ENCODE measurements at places on chromosomes 2 and 18.

GRCh38 chr2:197215748-197216360 is 94.7 kb downstream of the ANKRD44 start:
- DNase-seq: no peak

- DNase-seq: no peak
Observed at GRCh38 chr2:71498261-71498701, 44.9 kb downstream of the DYSF start.

DNA sequence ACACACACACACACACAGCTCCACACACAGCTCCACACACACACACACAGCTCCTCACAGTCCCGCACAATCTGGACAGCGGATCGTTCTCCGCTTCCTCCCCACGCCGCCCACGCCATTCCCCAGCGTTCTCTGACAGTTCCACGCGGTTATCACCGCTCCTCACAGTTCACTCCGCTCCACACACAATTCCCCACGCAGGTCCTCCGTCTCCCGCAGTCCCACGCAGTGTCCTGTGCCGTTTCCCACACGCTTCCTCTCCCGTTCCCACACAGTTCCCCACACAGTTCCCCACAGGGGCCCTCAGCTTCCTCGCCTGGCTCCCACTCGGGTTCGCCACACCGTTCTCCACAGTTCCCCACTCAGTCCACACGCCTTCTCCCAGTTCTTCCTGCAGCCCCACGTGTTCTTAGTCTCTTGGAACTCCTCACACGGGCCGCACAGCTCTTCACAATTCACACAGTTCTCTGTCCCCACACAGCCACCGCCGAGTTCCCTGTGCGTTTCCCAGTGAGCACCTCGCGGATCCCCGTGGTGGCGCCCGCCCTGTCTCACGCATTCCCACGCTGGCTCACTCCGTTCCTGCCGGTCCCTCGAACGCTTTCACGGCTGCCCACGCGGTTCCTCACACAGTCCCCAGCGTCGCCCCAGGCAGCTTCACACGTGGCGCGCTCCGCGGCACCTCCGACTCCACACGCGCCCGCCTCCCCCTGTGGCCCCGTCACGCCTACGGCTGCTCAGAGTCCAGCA is 38.4 kb downstream of the KIF1A start:
- no peak for DNase-seq

DNA sequence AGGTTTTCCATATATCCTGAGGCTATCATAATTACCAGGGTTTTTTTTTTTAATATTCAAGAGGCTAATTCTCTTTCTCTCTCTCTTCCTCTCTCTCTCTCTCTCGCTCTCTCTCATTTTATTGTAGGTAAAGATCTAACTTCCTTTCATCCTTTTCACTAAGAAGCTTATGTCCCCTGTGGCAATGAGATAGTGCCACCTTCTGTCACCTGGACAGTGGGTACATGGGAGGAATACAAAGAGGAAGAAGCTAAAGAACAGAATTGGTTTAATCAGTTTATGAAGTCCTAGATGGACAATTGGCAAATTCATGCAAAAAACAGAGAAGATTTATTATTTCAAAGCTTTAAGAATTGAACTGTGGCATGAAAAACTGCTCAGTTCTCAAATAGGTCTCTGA is 1582.3 kb upstream of the TMEFF2 start:
- no peak for DNase-seq

DNA sequence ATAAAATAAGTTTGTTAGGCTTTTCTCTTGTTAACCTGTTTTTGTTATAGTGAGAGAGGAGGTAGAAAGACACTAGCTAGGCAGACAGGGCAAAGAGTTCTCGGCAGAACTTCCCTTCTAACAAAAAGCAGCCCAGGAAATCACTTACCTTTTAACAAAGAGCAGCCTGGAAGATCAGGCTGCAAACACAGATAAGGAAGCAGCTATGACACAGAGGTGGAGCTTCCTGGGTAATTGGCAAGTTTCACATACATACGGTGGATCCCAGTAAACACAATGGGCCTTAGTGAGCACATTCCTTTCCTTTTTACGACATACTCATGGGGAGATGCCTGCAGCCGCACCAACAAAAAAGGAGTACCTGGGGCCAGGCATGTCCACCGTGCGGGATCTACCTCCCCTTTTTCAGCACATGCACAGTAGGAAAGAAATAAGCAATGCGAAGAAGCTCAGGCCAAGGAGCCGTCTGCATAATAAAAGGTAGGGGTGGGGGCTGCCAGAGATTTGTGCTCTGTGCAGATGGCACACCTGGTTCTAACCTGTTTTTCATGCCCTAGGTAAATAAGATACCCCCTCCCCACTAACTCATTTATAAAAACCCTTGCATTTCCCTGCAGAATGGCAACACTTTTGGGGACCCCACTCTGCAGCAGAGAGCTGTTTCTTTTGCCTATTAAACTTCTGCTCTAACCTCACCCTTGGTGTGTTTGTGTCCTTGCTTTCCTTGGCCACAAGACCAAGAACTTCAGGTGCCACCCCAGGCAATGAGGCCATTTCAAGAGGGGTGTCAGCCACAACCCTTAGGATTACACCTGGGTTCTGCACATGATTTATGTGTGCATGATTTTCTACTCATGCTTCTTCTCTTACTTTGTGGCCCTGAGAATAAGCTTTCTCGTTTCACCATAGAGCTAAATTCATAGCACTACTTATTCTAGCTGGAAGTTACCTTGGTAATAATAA is 26.5 kb downstream of the MDH1 start:
- DNase-seq: no peak

DNA sequence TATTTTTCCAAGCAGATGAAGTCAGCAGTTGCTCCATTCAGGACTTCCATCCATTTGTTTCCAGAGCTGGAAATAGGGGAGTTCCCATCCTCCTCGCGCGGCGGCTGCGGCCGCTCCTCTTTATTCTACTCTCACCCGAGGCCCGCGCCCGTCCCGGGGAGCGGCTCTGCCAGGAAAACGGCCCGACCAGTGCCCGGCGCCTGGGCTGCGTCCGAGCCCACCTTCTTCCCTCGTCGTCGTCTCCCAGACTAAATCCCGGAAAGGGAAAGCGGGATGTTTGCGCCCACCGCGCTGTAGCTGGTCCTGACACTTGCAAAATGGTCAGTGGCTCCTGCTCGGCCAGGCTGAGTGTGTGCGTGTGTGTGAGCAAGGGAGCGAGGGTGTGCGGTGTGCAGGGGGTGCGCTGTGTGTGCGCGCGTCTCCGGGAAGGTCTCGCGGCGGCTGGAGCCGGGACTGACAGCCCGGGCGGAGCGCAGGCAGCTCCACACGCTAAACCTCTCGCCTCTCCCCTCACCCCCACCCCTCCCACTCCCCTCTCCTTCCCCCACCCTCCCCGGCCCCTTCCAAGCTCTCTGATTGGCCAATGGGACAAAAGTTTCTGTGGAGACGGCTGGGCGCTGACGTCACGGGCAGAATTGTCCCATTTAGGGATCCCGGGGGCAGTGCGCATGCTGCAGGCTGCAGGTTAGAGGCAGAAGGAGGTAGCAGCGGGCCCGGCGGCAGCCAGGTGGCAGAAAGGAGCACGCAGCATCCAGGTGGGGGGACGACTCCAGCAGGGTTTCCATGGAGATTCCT is at the start of gene NOL4:
Gene NOL4 (minus strand): TSS at position 491 of the 795 bp plus-strand sequence. CDS start 1,660 bp downstream, outside the sequence.
- DNase-seq: no peak

DNA sequence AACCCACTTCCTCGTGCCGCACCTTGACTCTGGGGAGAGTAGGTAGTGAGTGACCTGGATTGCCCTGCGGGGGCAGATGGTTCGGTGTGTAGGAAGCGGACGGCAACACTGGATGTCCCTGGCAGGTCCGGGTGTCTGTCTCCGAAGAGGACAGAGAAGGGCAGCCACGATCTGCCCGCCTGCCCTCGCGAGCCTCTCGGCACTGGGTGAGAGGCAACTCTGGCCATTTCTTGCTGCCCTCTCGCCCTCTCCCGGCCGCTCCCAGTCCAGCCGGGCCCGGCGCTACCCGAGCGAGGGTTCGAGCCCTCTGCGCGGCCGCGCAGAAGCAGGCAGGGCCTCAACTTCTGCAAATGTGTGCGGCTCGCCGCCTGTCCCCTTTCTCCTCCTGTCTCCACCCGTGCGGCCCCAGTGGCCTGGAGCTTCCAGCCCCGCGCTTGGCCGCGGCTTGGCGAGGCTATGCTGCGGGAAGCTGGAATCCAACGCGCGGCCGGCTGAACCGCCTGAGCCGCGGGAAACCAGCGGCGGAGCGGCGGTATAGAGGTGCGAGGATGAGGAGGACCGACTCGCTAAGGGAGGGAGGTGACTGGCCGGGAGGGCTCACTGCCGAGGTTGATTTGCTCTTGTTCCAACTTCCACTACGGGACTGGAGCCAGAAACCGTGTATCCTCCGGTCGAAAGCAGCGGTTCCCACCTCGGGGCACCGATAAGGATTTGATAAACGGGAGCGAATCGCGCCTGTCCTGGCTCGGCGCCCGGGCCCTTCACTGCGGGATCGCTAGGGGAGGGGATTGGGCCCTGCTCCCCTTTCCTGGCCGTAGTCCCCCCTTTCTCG is 1.5 kb downstream of the EPAS1 start:
- DNase-seq: no peak

- DNase-seq: no peak
Observed at GRCh38 chr2:237350597-237350996, 63.4 kb downstream of the COL6A3 start.

GRCh38 chr18:23542461-23542860 is 39.1 kb downstream of the RMC1 start:
- DNase-seq: no peak

DNA sequence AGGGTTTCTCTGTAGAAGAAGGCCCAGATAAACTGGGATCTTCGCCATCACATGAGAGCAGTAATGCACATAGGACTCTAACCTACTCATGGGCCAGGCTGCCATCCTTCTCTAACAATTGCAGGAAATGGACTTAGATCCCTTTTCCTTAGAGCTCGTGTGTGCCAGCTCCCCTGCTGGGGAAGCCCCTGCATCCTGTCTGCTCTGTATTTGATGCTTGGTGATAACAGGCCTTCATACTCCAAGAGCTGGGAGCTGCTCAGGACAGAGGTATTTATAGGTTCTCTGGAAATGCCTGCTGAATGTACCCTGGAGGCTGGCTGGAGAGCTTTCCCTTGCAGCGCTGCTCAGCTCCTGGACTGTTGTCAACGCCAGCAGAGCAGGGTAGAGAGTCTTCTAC is 249.6 kb downstream of the MTX2 start:
- DNase-seq: no peak

DNA sequence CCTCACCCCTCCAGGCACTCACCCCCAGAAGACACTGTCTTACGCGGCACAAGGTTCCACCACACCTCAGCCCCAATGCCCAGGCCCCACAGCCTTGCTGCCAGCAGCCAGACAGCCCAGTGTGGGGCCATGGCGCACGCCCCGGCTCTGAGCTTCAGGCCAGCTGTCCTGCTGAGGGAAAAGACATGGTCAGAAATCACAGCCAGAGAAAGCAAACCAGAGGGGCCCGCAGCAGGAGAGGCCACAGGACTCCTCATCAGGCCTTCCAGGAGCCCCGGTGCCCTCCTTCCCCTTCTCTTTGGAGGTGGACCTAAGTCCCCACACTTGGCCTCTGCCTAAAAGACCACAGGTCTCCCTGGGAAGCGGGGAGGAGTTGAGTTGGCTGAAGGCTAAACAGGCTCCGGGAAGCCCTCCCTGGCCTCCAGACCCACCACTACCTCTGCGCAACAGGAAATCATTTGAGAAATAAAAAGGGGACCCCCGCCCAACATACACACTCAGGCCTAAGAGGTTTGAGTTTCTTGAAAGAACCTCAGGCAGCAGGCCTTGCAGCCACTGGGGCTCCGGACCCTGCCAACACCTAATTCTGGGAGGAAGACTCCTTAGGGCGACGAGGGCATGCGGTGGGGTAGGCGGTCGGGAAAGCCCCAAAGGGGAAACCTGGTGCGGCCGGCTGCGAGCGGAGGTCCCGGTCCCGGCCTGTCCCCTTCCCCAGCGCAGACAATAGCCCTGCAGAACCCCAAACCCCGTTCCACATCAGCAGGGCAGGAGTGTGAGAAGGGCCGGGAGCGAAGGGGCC is 1.9 kb downstream of the SEMA4C start:
- DNase-seq: no peak

- no peak for DNase-seq
Observed at GRCh38 chr2:31219131-31219969, 2.0 kb upstream of the CAPN14 start.
